Uterus (tissue), 4 donors: ENCODE measurements at places on chromosomes 7 and 10.

DNA sequence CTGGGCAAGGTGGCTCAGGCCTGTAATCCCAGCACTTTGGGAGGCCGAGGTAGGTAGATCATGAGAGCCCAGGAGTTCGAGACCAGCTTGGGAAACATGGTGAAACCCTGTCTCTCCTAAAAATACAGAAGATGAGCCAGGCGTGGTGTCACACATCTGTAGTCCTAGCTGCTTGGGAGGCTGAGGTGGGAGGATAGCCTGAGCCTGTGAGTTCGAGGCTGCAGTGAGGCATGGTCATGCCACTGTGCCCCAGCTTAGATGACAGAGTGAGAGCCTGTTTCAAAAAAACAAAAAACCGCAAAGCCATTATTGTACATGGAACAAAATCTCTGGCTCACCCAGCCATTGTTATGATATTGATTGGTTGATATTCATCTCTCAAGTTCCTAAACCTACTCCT is 53.7 kb downstream of the KMT2E start:
- no peak for DNase-seq

DNA sequence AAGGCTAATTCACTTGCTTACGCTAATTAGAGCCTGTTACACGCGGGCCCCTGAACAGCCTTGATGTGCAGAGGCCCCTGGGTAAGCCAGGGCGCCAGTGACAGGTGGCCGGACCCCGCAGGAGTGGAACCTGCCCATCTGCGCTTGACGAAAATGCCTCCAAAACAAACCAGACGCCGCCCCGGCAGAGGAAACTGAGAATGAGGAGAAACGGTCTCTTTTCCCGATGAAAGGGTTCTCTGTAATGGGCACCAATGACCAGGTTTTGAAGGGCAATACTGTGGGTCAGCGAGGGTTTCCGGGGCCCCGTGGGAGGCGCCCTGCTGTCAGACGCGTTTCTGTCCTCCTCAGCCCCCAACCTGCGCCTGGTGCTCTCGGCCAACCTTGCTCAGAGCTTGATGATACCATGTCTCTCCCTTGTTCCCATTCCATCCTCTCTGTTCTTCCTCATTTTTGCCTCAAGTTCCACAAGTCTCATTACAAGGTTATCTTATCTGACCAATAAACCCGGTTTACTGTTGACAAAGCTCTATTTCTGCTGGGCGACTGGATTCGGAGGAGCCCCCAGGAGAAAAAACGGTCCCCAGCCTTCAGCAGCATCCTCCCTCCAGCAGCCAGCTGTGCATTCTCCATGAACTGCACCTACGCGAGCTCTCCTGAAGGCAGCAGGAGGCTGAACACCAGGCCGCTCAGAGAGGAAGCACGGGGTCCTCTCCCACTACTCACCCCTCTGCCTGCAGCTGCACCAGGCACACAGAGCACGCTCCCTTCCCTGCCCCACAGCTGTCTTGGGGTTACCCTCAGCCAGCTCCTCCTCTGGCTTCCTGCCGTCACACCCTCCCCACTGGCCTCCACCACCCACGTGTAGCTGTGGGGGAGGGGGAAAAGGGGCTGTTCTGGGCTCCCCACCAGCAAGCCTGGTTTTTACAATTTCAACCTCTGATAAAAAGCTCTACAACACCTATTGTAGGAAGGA is 202.0 kb downstream of the MAD1L1 start:
- no peak for DNase-seq

DNA sequence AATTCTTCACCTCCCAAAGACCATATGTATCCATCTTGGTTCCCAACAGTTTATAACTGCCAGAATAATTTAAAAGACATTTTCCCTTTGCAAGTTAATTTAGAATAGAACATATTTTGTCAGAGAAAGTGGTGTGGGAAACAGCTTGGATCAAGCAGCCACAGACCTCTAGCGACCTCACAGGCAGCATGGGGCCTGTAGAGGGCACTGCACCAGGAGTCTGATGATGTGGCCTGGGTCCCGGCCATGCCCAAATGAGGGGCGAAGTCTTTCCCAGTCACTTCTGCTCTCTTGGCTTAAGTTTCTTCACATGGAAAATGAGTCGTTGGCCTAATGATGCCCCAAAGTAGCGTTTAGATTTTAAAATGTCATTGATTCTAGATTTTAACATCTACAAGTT is 243.2 kb downstream of the SDK1 start:
- DNase-seq: no peak

- no peak for DNase-seq
Observed at GRCh38 chr7:11182736-11183135, 209.1 kb downstream of the PHF14 start.

- DNase-seq: no peak
Observed at GRCh38 chr7:48300301-48300700, 129.0 kb downstream of the ABCA13 start.

- DNase-seq: no peak
Observed at GRCh38 chr7:141691540-141691939, 10.4 kb downstream of the DENND11 start.

- DNase-seq: no peak
Observed at GRCh38 chr10:130792096-130792845, 519.2 kb downstream of the TCERG1L start.

GRCh38 chr7:94276795-94277194 is 117.9 kb upstream of the COL1A2 start:
- no peak for DNase-seq

DNA sequence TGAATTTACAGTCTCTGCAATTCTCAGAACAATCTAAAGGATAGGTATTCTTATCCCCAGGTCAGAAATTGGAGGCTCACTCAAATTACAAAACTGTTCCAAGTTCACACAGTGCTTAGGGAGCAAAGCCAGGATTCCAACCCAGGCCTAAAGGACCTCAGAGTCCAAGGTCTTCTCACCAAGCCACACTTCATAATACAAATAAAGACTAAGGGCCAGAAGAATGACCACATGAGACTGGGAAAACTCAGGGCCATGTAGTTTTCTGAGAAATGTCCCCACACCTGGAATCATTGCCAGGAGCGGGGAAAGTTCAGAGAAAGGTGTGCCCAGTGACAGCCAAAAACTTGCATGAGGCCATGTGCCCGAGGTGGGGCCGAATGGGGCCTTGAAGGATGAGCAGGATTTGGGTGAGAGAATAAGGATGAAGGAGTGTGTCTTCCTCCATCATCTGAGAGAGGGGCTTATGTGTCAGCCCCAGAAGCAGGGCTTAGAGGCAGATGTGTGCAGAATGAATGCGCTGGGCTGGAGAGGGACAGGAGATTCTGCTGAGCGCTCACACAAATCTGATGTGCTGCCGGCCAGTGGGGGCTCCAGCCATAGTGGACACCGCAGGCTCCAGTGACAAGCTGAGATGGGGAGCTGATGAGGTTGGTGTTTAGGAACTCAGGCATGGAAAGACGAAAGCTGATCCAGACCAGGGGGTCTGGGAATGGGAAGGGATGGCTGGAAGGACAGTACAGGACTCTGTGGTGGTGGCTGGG is 35.9 kb downstream of the BLNK start:
- no peak for DNase-seq
